ENCODE measurements at places on chromosomes 12 and 14.

GRCh38 chr12:22658214-22658613 is 33.2 kb downstream of the ETNK1 start:
- DNase-seq = no peak

GRCh38 chr12:124862768-124863415 is 772 bp downstream of the SCARB1 start:
- DNase-seq = no peak

GRCh38 chr12:45309836-45310626 is 94.1 kb downstream of the ANO6 start:
- no peak for DNase-seq

DNA sequence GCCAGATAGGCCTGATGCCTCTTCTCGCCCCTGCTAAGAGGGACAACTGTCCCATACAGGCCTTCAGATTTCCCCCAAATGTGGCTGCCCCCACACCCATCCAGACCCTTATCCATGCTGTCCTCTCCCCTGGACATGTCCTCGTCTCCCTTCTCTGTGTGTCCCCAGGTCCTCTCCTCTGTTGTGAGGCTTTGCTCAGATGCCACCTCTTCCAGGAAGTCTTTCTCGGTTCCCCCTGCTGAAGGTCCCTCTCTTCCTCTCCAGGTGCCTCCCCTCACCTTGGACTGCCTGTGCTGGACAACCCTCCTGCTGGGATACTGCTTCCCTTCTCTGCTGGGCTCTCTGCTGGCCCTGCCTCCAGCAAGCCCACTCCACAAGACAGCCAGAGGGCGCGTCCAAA is 33.7 kb downstream of the BEGAIN start:
- no peak for DNase-seq

- DNase-seq = no peak
Observed at GRCh38 chr12:92332552-92332951, 186.9 kb upstream of the BTG1 start.

GRCh38 chr14:56340932-56341331 is 222.7 kb downstream of the PELI2 start:
- no peak for DNase-seq

- no peak for DNase-seq
Observed at GRCh38 chr12:112183141-112184021, 58.0 kb downstream of the TRAFD1 start.

- DNase-seq = no peak
Observed at GRCh38 chr12:76201758-76202157, 117.3 kb upstream of the NAP1L1 start.

DNA sequence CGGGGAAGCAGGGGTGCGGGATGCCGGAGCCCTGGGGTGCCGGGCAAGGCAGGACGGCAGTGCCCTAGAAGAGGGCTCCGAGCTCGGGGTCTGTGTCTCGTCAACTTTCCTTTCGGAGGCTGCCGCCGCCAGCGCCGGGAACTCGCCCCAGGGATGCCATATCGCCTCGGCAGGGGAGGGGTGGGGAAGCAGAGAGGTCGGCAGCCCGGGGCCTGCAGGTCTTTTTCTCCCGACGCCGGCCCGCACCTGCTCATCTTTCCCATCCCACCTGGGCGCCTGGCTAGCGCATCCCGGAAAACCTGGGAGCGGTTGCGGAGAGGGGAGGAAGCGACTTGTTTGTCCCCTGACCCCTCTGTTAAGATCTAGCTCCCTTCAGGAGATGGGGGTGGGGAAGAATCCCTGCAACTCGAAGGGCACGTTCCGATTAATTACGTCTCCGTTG is 547 bp downstream of the CNTN1 start:
- no peak for DNase-seq

DNA sequence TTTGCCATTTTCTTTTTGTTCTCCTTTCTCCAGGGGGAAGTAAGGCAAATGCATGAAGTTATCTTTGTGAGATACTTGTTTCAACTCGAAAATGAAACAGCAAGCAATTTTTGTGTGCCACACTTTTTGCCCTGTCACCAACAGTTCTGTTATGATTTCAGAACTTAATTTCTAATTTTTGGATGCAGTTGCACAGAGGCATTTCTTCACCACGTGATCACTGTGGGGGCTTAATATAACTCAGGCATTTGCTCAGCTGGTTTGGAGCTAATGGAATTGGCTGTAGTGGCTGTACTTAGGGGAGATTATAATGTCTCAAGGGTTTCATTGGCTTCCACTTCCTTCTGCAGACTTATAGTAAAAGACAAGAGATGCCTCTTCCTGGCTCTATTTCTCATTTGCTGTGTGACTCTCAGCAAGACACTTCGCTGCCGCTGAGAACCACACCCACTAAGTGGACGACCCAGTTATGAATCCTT is 452.4 kb downstream of the RAD51B start:
- DNase-seq = no peak

DNA sequence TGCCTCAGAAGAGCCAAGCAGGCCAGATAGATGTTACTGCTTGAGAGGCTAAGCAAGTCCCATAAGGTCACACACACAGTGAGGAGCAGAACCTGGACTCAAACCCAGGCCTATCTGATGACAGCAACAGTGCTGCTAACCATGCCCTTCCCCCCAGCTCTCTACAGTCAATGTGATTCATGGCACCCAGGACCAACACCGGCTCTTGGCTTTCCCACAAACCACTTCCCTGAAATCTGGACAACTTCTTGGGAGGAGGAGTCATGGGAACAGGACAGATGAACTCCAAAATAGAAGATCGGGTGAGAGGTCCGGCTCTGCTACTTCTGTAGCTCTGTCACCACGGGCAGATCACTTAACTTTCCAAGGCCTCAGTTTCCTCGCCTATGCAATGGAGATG is 716 bp upstream of the PTGDR start:
- DNase-seq = no peak

DNA sequence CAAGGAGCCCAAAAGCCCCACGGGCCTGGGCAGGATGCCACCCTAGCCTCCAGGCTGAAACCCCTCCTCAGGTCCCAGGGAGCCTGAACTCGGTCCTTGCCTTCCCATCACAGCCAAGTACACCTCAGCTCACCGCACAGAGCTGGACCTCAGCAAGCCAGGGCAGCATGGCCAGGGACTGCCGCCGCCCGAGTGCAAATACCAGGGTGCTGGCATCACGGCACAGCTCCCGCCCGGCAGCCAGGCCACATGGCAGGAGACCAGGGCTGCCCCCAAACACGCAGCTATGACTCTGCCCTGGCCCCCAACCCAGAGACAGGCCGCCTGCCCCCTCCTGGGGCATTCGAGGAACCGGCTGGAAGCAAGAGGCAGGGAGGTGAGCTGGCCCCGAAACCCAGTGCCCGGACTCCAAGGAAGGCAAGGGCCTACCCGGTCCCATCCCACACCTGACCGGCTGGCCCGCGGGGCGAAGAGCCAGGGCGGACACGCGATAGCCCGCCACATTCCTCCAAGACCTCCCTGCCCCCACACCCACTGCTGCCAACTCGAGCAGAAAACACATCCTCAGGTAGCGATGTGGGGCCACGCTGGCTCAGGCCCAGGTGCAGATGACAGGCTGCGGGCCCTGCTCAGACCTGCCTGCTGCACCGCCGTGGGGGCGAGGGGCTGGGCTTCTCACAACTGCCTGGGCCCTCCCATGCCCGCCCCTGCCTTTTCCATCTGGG is 2.7 kb downstream of the JAG2 start:
- no peak for DNase-seq

DNA sequence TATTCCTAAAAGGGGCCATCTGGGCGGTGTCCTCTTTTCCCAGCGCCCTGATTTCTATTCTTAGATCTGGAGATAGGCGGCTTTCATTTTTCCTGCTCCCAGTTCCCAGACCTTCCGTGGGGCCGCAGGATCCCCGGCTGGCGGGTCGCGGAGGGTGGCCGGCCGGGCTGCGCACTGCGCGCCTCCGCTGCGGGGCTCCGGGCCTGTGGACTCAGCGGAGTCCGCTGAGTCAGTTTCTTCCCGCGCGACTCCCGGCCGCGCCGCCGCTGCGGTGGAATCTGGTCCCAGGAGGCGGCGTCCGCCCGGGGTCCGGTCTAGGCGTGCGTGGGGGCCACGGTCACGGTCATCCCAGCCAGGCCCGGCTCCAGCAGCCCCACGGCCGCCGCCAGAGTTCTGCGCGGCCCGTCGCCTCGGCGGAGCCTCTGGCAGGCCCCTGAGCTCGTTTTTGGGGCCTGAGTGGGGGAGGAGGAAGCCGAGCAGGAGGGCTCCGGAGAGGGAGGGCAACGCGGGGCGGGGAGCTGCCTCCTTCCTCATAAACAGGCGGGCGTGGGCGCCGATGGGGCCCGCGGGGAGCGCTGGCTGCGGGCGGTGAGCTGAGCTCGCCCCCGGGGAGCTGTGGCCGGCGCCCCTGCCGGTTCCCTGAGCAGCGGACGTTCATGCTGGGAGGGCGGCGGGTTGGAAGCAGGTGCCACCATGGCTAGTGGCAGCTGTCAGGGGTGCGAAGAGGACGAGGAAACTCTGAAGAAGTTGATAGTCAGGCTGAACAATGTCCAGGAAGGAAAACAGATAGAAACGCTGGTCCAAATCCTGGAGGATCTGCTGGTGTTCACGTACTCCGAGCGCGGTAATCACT is at the start of gene LRRK2:
TSS of gene LRRK2 (plus strand) at position 559 of the 853 bp plus-strand sequence. CDS start at position 694, 135 bp downstream.
- DNase-seq = peak; percentile 96

GRCh38 chr14:38791862-38792261 is 311.2 kb downstream of the SEC23A start:
- no peak for DNase-seq

DNA sequence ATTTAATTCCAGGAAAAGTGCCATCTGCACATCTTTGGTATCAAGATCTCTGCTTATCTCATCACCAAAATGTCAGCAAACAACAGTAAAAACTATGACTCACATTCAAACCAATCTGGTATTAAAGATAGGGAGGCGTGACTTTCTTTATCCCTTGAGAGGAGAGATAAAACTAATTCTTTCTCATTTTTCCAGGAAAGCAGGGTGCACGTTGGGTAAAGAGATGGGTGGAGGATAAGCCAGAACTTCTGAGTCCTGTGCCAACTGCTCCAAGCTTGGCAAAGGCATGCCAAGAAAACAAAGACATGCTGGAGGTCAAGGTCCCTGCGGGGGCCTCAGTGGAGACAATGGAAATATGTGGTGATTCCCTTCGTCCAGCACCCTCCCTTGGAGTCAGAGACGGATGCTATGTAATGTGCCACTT is 225.8 kb upstream of the PLXNC1 start:
- no peak for DNase-seq

DNA sequence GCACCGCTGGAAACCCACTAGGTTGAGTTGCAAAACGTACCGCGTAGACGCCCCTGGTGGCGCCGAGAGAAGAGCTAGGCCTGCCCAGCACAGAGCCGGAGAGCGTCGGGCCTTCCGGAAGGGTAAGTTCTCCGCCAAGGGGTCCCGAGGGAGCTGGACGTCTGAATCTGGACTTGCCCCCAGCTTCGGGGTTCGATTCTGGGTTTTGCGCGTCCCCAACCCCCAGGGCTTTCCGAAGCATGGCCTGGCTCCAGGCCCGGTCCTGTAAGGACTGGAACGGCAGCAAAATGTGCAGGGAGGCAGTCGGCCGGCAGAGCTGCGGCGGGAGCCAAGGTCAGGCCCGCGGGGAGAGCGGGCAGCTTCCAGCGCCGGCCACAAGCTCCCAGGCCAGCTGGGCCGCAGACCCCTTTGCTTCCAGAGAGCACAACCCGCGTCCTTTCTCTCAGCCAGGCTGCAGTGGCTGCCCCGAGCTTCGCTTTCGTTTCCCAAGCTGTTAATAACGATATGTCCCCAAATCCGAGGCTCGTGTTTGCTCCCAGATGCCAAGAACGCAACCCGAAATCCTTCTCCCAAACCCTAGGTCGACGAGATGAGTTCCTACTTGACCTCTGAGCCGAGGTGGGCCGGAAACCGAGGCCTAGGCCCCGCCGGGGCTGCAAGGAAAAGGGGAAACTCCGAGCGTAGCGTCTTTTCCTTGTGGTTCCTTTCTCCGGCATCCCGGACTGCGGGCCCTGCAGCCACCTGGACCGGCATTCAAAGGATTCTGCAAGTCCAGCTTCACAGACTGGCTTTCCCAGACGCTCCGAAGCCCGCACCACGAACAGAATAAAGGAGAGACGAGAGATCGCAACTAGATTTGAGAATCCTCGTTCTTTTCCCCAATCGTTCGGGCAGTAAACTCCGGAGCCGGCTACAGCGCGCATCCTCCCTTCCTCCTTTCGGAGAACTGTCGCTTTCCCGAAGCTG is 3.2 kb upstream of the TBX5 start:
- peak; percentile 83 for DNase-seq

- DNase-seq = peak; percentile 53
Observed at GRCh38 chr12:26135010-26135420, 10.2 kb upstream of the BHLHE41 start.

GRCh38 chr12:76866726-76867125 is 12.1 kb downstream of the CSRP2 start:
- DNase-seq = no peak

- DNase-seq = no peak
Observed at GRCh38 chr14:78519863-78520262, 349.7 kb downstream of the NRXN3 start.

GRCh38 chr12:66482351-66483203 is 180.3 kb downstream of the HELB start:
- no peak for DNase-seq

GRCh38 chr12:22588817-22589216 is 36.2 kb upstream of the ETNK1 start:
- no peak for DNase-seq

DNA sequence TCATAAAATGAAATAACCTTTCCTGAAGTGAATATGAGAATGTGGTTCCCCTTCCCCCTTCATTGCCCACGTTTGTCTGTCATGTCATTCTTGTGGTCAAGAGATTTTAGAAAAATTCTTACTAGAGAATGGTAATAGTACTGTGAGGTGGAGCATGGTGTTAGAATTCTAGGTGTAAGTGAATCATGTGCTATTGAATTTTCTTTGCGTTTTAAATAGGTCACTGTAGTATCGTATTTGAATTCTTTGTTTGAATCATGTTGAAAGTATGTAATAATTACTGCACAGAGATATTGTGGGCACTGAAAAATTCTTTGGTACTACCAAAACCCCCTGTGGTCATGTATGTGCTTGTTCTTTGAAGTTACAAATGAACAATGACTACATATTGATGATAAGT is 49.9 kb downstream of the FUT8 start:
- no peak for DNase-seq

- DNase-seq = no peak
Observed at GRCh38 chr12:17818931-17819330, 271.1 kb downstream of the RERGL start.

DNA sequence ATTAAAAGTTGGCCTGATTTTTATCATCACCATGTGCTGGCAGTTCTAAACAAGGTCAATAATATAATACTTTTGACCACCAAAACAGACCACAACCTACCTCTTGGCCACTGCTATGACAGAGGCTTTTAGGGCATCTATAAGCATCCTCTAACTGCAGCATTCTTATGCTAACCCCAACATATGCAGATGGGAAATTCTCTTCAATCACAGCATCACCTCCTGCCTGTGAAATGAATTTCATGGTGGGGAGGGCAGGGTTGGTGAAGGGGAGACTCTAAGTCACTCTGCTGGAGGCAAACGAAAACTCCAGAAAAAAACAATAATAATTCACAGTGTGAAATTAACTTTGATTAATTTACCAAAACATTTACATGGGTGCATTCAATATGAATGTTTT is 78.8 kb upstream of the FAR2 start:
- no peak for DNase-seq

Data from Right ventricle myocardium inferior (tissue), 1 donor.